ENCODE measurements at places on chromosomes 5 and 9. TPM values are rescaled to one million over a fixed set of nuclear protein-coding genes. Genes with fewer than 3 reads are reported as not detected.

Gene MAP1B
- total RNA-seq = 130 TPM

Gene ZDHHC11
- total RNA-seq = 0.34 TPM

Gene INSL4
- not detected for total RNA-seq

Gene PKD2L2
- total RNA-seq = not detected

Gene BTNL8
- not detected for total RNA-seq

Gene TSSK1B
- not detected for total RNA-seq

Gene SV2C
- total RNA-seq = not detected

Gene CSF2
- 0.84 TPM for total RNA-seq

Gene TLX3
- not detected for total RNA-seq

Gene CTNND2
- total RNA-seq = not detected

Gene IL31RA
- total RNA-seq = 3.2 TPM

Gene PFN3
- not detected for total RNA-seq

Gene ABLIM3
- total RNA-seq = 64.7 TPM

Gene IGFBPL1
- not detected for total RNA-seq

Gene COL27A1
- 4.5 TPM for total RNA-seq

Gene SLC22A4
- 1.7 TPM for total RNA-seq

Gene STX17
- total RNA-seq = 9.9 TPM

Gene PCDHGC3
- total RNA-seq = 39.3 TPM

Gene JAKMIP2
- total RNA-seq = 14.1 TPM

Gene CYSRT1
- 0.74 TPM for total RNA-seq

Gene MAN2A1
- total RNA-seq = 15.6 TPM

Gene GRXCR2
- not detected for total RNA-seq

Gene ADAMTS6
- total RNA-seq = 19.3 TPM

Gene LHFPL2
- 12.4 TPM for total RNA-seq

Gene FOXD4L3
- total RNA-seq = not detected

Gene LHX3
- not detected for total RNA-seq

Gene AK8
- 0.59 TPM for total RNA-seq

Gene MAMDC2
- total RNA-seq = 2.2 TPM

Gene SH2D3C
- total RNA-seq = not detected

Gene CDC20B
- not detected for total RNA-seq

Gene ZNG1C
- 11.9 TPM for total RNA-seq

Gene FGD3
- not detected for total RNA-seq

Gene MAMDC4
- 2.5 TPM for total RNA-seq

Gene ARSI
- total RNA-seq = 11.8 TPM

Gene KIF24
- 3.7 TPM for total RNA-seq

Gene PROB1
- 1.5 TPM for total RNA-seq

Gene C9orf153
- not detected for total RNA-seq

Gene POU5F2
- under 0.01 TPM for total RNA-seq

Gene SCGB3A2
- total RNA-seq = not detected

Gene GAS1
- 16.1 TPM for total RNA-seq

Gene DNAH5
- total RNA-seq = 0.67 TPM

Gene GRIN3A
- not detected for total RNA-seq

Gene BHMT
- total RNA-seq = not detected

Gene UBQLN1
- total RNA-seq = 84.4 TPM

Gene OGN
- total RNA-seq = 0.17 TPM

Gene LSM11
- 2.2 TPM for total RNA-seq

Gene TAF11L5
- total RNA-seq = not detected

Gene GLRA1
- total RNA-seq = not detected

Gene GARIN3
- not detected for total RNA-seq
